Left lung (tissue), 14 donors: ENCODE measurements at places on chromosomes 12 and 14. TPM values are rescaled to one million over a fixed set of nuclear protein-coding genes. Genes with fewer than 3 reads are reported as not detected.

GRCh38 chr12:108980831-108981618 is 39.8 kb downstream of the SVOP start:
- no peak for DNase-seq

- peak; percentile 82 for DNase-seq
Measured at GRCh38 chr14:93042968-93043940, 72.5 kb downstream of the ITPK1 start.

- DNase-seq: no peak
Measured at GRCh38 chr12:23139026-23139425, 514.1 kb downstream of the ETNK1 start.

DNA sequence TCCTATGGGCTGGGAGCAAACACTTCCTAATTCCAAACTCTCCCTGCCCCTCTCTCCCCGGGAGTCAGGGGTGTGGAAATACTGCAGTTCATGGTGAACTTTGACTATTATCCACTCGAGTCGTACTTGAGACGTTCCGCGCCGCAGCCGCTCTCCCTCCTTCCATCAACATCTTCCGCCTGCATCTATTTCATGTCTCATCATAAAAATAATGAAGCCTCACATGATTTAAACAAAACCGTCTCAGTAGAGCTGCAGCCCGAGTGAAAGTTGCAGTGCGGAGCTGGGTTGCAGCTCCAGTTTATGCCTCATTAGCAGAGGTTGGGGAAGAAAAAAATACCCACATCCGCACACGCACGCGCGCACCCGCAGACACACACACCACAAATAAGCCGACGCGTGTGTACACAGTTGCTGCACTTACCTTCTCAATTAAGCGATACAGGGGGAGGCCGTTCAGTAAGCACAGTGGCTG is 283 bp downstream of the LMO3 start:
- DNase-seq: no peak

DNA sequence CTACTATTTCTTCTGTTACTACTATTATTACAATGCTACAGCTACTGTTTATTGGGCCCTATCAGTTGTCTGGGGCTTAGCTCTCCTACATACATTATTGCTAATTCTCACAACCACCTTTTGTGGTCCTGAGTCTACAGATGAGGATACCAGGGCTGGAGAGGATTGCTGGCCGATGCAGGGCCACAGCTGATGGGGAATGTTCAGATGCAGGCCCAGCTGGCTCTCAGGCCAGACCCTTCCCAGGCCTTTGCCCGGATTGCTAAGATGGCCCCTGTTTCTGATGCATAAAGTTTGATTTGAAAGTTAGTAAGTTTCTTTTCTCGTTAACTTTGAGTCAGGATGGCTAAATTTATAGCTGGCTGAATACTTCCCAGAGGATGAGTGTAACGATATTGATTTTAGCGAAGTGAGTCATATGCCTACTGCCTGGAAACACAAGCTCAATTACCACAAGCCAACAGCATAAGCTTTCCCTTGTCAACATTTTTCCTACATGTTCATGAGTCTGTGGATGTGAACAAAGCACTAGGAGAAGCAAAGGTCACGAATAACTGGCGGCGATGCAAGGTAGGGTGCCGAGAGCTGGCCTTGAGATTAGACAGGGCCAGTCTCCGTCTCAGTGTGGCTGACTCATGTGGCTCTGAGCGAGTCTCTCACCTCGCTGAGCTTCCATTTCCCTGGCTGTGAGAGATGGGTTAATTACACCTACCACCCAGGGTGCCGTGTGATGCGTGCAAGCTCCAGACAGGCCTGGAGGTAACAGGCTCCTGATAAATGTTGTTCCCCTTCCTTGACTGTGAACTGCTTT is 111.0 kb downstream of the BEGAIN start:
- no peak for DNase-seq

DNA sequence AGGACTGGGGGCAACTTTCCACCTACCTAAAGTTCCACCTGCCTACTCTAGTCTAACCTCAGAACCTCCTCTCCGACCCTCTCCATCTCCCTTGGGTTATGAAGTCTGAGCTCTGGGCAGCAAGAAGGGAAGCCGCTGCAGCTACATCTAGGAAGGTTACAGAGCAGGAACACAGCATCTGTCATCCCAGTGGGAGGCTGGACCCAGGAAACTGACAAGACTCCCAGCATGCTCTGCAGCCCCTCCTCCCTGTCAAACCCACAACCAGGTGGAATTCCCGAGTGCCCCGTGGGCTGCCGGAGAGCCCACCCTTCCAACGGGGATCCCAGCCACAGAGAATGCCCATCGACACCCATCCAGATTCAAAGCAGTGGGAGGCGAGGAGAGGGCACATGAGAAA is 2.1 kb downstream of the TESC start:
- no peak for DNase-seq

DNA sequence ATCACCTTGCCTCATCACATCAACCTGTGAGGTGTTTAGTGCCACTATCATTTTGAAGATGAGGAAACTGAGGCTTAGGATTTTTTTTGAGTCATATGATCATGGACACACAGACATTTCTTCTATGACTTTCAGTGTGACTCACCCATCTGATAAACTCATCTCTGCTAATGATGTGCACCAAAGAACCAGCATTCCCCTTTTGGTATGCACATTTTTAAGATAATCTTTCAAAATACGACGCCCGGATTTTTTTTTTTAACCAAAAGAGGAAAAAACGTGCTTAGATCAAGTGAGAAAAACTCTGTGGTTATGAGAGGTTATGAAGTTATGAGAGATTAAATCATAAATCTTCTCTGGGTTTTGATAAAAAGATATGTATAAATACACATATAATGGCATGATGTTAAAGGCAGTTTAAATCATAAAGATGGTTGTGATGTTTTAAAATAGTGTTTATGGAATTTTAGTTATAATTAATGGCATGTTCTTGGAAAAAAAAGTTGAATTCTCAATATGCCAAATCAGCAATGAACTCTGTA is 948.1 kb downstream of the TMTC2 start:
- no peak for DNase-seq

DNA sequence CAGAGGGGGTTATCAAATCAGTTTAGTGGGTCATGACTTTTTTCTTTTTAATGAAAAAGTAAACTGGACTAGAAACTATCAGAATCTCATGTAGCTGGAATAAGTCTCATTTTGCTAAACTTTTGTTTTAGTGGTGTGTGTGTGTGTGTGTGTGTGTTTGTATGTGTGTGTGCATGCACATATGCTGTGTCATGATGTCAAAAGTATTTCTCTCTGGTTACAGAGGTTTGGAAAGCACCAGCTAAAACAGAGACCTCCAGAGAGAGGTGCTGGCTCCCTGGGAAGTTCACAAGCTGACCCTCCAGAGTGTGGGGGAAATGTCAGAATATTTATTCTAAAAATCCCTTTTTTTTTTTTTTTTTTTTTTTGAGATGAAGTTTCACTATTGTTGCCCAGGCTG is 114.7 kb downstream of the LGMN start:
- DNase-seq: no peak

DNA sequence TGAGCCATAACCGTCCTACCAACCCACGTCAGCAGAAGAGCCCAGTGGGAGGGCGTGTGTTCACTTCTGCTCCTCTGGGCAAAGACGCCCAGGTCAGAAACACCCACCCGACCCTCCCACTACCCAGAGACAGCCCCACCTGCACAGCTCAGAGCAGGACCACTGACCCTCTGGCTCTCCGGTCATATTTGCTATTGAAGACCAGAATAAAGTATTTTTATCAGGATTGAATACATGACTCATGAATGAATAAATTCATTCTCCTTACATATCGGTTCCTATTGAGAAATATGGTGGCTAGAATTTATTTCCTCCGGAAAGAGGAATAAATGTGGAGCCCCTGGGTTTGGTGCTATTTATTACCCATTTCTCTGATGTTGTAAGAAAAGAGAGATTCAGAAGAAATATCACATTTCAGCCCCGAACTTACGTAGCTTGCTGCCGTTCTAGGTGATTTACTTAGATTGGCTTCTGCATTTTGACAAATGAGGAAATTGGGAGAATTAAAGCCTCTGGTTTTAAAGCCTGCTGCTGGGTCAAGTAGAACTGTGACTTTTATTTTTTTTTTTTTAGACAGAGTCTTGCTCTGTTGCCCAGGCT is 36.4 kb upstream of the P2RX7 start:
- DNase-seq: no peak

DNA sequence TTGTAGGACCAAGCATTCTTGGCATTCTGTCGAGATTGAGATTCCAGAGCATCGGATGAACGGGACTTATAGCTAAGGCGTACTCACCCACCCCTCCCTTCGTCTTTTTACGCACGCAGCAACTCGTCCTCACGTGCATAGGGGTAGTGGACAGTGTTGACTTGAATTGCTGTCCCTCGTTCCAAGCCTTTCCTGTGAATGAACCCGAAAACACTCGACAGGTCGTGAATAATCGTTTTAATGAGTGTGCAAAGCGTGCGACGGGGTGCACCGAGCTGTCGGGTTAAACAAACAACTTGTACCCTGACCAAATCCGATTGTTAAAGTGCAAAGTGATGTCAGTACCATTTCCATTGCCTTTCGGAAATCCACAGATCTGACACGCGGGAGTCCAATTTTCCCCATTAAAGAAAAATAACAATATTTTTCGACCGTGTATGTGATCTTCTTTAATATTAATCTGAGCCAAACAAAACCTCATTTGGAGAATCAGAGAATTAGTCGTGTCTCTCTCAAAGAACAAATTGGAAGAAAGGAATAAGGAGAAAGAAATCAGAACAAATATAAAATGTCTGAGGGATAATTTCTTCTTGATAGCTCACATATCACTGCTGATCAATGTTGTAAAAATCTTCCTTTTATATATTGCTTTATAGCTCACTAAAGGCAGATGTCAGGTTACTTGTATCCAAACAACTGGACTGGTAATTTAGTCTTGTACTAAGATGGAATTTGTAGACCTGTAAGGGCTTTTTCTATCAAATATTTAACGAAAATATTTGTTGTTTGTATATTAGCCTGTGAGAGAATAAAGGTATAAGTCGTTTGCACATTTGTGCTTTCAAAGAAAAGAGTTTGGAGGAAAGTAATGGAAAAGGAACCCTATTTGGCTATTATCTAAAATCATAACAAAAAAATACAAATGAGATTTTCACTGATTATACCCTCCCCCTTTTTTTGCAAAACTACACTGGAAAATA is 11.8 kb downstream of the FOXG1 start:
- DNase-seq: no peak

DNA sequence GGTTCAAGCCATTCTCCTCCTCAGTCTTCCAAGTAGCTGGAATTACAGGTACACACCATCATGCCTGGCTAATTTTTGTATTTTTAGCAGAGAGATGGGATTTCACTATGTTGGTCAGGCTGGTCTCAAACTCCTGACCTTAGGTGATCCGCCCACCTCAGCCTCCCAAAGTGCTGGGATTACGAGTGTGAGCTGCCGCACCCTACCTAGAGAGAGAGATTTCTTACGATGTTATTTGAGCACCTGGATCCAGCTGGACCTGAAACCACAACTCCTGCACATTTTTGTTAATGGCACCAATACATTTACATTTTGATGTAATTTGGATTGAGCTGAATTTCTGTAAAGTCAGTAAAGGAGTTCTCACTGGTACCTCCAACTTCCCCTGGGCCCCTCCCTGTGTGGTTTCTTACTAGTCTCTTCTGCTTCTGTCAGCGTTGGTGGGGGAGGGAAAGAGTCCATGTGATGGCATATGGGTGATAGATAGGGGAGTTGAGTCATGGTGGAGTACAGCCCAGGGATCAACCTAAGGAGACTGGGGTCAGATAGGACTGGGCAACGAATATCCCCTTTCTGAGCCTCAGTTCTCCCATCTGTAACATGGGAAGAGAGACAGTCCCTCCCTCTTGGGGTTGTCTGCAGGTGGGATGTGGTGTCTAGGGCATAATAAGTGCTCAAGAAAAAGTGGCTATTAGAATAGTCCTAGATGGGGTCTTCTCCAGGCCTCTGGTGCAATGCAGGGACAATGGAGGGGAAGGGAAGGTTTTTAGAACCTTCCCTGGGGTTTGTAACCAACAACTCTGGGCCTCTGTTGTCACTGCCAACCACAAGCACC is 83.3 kb upstream of the MED13L start:
- DNase-seq: no peak

GRCh38 chr12:23399402-23399933 is 550.0 kb downstream of the SOX5 start:
- DNase-seq: no peak

DNA sequence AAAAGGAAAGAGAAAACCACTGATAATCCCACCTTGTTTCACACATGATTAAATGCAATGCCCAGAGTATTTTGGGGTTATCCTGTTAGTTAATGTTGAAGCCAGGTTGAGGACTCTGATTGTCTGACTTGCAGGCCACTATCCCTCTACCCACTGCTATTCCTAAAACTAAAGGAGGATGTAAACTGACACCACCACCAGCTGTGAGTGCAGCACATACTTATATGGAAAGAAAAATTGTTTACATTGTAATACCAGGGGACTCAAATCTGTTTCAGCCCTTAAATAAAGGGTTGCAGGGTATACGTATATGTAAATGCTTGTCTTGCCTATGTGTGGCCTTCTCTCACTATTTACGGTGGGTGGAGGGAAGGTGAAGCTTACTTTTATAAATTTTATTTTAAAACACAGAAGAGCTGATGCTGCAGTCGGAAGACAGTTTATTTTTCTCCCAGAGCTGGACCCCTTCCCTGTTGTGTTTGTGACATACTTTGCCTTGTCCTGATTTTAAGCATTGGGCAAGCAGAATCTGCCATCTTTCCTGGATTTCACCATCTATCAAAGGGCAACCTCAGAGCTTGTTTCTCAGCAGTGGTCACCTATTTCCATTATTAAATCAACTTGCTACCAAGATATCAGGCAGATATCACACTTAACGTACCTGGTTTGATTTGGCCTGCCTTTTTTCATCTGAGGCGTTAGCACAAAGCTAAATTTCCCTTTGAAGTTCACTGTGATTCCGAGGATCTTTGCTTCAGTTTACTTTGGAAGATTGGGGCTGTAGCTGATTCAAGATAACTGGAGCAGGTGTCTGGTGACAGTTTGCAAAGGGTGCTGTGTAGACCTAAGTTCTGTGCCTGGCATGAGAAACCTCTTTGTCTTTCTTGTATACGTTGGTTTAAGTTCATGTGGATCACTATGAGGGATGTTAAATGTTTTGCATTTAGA is 25.2 kb downstream of the DAAM1 start:
- DNase-seq: peak; percentile 30

DNA sequence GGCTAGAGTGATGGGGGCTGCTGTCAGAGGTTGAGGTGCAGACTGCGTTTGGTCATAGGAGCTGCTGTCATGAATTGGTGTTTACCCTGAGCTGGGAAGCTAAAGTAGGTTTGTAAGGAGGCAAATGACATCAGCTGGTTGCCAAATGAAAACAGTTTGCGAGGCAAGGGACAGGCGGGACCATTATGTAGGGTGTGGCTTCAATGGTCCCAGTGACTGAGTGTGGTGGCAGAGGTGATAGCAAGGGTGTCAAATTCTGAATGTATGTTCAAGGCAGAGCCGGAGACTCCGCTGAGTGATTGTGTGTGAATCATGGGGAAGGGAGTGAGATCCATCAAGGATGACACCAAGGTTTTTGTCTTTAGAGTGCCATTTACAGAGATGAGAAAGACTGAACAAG is 359.5 kb downstream of the VRK1 start:
- no peak for DNase-seq

Gene SETD3
- 45.4 TPM for polyA plus RNA-seq

Gene RTN1
- 3.7 TPM for polyA plus RNA-seq

Gene OLR1
- 1.0 TPM for polyA plus RNA-seq

Gene AMIGO2
- 3.2 TPM for polyA plus RNA-seq
